WTC11 (cell line): ENCODE measurements at places on chromosomes 4 and X. TPM values are rescaled to one million over a fixed set of nuclear protein-coding genes. Genes with fewer than 3 reads are reported as not detected.

DNA sequence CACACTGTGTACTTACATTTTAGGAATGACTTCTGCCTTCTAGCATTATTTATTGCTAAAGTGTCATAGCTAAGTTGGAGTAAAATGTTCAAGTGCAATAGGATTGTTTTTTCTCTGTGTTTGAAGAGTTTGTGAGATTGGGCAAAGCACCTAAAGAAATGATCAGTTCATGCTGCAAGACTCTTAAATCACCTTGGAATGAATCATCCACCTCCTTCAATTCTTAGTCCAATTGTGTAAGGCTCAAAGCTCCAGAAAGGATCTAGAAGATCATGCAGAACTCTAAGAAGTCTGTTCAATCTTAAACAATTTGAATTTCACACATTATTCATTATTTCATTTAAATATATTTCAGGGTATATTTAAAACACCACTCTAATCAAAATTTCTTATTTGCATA, 137.1 kb downstream of the AMELX start:
- peaks cover 11% of the 10 kb centered on the region for H3K4me1 ChIP-seq
- no peaks in the 10 kb centered on the region for H3K36me3 ChIP-seq

DNA sequence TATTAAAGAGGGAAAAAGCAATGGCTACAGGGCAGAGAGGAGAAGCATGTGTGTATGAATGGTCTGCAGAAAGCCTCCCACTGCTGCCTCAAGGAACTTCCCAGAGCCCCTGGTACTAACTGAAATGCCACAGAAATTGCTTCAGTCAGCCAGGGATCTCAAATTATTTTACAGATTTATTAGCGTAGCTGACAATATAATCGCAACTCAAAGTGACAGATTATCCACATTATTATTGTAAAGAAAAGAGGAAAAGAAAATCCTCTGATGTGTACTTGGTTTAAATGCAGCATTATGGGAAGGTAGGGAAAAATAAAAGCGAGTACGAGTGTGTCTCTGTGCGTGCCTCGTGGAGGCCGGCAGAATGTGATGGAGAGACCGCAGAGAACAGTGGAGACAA, 202.7 kb downstream of the DCLK2 start:
- H3K4me3 ChIP-seq = no peak overlapping the region
- DNase-seq = no peak
- peaks cover 25% of the 10 kb centered on the region for H3K36me3 ChIP-seq
- no peaks in the 10 kb centered on the region for H3K27me3 ChIP-seq
- peak overlapping the region; percentile 48; the same call in 1 of the 2 replicates for H3K27ac ChIP-seq

Gene PI4K2B
- 12.6 to 15.1 TPM (median 14.5 TPM) in 3 replicates for total RNA-seq

DNA sequence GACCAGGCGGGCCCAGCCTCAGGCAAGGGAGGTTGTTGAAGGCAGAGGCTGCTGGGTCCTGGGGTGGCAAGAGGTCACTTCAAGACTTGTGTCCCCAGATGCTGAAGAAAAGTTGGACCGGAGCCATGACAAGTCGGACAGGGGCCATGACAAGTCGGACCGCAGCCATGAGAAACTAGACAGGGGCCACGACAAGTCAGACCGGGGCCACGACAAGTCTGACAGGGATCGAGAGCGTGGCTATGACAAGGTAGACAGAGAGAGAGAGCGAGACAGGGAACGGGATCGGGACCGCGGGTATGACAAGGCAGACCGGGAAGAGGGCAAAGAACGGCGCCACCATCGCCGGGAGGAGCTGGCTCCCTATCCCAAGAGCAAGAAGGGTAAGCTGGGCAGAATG, 4.4 kb downstream of the PQBP1 start:
- no peak for DNase-seq
- H3K27ac ChIP-seq = no peak overlapping the region
- no peak overlapping the region for H3K4me3 ChIP-seq
- no peaks in the 10 kb centered on the region for H3K27me3 ChIP-seq
- 0 out of 2 replicates have a peak, but pooled peaks cover 3% of the 10 kb centered on the region for H3K4me1 ChIP-seq

DNA sequence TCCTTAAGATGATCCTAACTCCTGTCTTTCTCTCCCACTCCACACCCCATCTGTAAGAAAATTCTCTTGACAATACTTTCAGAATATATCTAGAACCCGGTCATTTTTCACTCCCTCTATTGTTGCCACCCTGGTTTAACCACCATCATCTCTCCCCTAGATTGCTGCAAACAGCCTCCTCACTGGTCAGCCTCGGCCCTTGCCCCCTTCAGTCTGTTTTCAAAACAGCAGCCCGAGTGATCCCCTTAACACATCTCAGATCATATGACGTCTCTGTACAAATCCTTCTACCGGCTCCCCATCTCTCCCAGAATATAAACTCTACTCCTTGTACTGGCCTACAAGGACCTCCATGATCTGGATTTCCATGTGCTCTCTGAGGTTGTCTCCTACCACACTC, 35.2 kb upstream of the F9 start:
- H3K36me3 ChIP-seq = no peaks in the 10 kb centered on the region
- no peak overlapping the region for H3K27ac ChIP-seq
- no peak overlapping the region for H3K4me3 ChIP-seq
- H3K27me3 ChIP-seq = no peaks in the 10 kb centered on the region
- DNase-seq = peak; percentile 9
- H3K4me1 ChIP-seq = no peaks in the 10 kb centered on the region

Gene EDA2R
- 9.1 to 11.9 TPM (median 9.3 TPM) in 3 replicates for total RNA-seq

GRCh38 chrX:129649268-129650182, 5.2 kb downstream of the APLN start:
- no peaks in the 10 kb centered on the region for H3K36me3 ChIP-seq
- peaks cover 64% of the 10 kb centered on the region for H3K27me3 ChIP-seq
- H3K4me3 ChIP-seq = no peak overlapping the region
- DNase-seq = no peak
